MG63 (cell line): ENCODE measurements at places on chromosomes 7 and 10. TPM values are rescaled to one million over a fixed set of nuclear protein-coding genes. Genes with fewer than 3 reads are reported as not detected.
A peak's percentile ranks its signal among the peaks of the same experiment; 100 is the strongest.

Gene TWIST1
- total RNA-seq = 8.9 and 22.8 TPM in 2 replicates

Gene GPR85
- 1.3 and 1.8 TPM in 2 replicates for total RNA-seq

- DNase-seq = no peak
Measured at GRCh38 chr7:150665089-150665748, 20.3 kb upstream of the GIMAP2 start.

DNA sequence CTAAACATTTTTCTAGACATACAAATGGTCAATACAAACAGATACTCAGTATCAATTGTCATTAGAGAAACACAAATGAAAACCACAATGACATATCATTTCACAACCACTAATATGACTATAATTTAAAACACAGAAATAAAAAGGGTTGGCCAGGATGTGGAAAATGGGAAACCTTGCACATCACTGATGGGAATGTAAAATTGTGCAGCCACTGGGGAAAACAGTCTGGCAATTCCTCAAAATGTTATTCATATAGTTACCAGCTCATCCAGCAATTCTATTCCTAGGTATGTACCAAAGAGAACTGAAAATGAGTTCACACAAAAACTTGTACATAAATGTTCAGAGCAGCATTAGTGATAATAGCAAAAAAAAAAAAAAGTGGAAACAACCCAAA is 106.1 kb upstream of the LRRTM3 start:
- DNase-seq = no peak

GRCh38 chr7:2082139-2082998 is 150.4 kb downstream of the MAD1L1 start:
- DNase-seq = peak; percentile 79

Gene COA1
- 37.0 and 58.9 TPM in 2 replicates for total RNA-seq

Gene TMEM176A
- total RNA-seq = not detected in 2 replicates

DNA sequence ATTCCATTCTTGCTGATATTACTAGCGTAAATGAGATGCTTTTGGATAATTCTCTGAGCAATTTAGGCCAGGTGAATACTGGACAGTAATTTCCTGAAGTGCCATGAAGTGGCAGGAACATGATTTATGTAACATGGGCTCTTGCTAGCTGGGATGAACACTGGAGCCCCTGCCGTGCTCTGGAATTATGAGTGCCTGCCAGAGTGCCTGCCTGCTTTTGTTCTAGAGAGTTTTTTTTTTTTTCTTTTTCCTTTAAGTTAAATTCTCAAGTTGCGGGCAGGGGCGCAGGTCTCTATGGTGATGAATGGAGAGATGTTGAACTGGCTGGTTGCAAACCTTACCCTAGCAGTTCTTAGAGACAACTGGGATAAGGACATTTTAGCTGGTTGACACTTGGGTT is 165.9 kb downstream of the AUTS2 start:
- no peak for DNase-seq

DNA sequence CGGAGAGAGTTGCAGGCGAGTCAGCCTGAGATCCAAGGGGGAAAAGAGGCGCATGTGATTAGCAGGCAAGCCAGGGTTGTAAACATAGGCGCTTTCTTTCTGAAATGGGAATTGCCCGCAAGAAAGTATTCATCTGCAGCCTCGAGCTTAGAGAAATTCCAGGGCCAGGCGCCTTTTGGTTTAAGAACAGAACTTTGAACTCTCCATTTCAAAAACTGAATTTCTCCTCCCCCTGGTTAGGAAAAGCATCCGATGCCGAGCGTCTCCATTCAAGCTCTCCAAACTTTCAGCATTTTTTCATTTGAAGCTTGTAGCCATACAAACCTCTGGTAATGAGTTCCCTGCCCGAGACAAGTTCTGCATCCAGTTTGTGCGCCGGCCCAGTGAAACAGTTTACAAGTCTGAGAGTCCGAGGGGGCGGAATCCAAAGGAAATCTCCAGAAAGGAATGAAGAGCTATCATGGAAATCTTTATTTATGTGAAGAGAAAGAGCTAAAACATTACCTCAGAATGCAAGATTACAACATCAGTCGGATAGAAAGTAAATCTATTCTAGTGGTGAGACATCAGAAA is 69.9 kb downstream of the FAM204A start:
- DNase-seq = peak; percentile 10

- DNase-seq = no peak
Measured at GRCh38 chr7:20170633-20171032, 46.6 kb downstream of the MACC1 start.

Gene CTNNA3
- total RNA-seq = 1.1 TPM in 1 of 2 replicates, not detected in the other

Gene TAS2R5
- not detected in 2 replicates for total RNA-seq

GRCh38 chr7:11394438-11394837 is 420.8 kb downstream of the PHF14 start:
- no peak for DNase-seq

DNA sequence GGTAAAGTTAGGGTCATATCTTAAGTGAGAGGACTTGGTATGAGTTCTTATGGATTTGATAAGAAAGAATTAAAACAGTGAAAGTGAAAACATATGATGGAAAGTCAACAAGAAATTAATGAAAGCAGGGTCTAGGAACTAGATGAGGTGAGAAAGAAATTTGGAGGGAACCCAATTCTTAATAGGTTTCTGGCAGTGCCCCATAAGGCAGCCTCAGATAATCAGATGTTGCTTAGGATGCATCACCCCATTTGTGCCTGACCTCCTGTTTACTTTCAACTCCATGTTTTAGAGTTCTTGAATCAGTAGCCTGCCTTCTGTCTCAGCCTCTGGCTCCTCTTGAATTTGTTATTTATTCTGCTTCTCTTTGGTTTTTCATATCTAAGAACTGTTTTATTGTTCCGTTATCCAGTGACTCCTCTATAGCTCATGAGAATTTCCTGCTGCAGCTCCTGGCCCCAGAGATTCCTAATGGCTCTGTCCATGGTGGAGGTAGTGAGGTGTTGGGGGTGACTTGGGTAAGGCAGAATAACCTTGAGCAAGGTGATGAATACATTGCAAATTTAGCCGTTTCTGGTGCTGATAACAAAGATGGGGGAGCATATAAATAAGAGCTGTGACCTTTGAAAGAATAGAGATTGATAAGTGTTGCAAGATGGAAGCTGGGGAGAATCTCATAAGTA is 17.6 kb downstream of the ITGB8 start:
- no peak for DNase-seq

Gene FKBP6
- not detected in 2 replicates for total RNA-seq

Gene TSPAN13
- 1.2 and 5.0 TPM in 2 replicates for total RNA-seq

- DNase-seq = no peak
Measured at GRCh38 chr10:110647136-110647430, 2.9 kb downstream of the RBM20 start.

DNA sequence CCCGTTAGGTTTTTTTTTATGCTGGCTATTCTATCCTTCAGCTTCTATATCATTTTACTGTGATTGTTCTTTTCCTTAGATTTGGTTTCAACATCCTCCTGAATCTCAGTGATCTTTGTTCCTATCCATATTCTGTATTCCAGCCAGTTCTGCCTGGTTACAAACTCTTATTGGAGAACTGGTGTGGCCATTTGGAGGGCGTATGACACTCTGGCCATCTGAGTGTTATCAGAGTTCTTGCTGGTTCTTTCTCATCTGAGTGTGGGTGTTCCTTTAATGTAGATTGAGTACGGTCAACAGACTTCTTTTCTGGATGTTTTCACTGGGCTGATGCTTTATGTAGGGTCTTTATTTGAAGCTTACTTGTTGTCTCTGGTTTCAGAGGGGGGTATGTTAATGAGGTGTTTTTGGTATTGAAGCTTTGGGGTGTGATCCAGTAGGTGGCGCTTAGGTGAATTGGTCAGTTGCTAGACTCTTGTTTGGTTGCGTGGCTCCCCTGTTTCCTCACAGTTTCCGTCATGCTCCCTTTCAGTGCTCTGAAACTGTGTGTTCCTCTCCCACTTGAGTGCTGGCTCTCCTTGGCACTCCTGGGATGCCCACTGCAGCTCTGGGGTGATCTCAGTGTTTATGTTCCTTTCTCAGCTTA is 80.7 kb downstream of the FANK1 start:
- DNase-seq = no peak

- DNase-seq = peak; percentile 2
Measured at GRCh38 chr10:49613165-49613881, 514 bp upstream of the CHAT start.

DNA sequence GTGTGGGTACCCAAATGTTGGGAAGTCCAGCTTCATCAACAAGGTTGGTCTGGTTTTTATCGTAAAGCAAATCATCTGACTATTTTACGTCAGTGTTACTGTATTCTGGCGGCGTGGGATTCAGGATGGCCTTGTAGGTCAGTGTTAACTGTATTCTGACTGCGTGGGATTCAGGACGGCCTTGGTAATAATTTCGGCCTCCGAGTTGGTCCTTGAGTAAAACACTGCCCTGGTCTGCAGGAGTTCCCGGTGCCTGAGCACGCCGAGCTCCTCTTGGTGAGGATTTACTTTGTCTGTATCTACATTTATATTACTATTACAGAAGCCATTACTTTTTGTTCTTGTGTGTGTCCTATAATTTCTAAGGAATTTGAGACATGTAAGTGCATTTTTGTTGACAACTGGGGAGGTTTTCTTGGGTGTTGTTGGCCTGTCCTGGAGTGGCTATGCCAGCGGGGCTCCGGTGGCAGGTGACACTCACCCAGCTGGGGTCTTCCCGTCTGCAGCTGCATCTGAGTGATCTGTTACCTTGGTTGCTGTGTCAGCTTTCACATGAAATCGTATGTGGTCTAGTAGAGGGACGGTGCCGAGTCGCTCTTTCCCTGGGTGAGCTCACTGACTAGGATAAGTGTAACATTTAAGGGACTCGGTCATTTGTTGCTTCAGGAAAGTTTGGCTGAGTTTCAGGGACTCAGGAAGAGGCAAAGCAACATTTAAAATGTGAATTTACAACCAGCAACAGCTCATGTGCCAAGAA is 9.2 kb downstream of the GTPBP4 start:
- DNase-seq = no peak

DNA sequence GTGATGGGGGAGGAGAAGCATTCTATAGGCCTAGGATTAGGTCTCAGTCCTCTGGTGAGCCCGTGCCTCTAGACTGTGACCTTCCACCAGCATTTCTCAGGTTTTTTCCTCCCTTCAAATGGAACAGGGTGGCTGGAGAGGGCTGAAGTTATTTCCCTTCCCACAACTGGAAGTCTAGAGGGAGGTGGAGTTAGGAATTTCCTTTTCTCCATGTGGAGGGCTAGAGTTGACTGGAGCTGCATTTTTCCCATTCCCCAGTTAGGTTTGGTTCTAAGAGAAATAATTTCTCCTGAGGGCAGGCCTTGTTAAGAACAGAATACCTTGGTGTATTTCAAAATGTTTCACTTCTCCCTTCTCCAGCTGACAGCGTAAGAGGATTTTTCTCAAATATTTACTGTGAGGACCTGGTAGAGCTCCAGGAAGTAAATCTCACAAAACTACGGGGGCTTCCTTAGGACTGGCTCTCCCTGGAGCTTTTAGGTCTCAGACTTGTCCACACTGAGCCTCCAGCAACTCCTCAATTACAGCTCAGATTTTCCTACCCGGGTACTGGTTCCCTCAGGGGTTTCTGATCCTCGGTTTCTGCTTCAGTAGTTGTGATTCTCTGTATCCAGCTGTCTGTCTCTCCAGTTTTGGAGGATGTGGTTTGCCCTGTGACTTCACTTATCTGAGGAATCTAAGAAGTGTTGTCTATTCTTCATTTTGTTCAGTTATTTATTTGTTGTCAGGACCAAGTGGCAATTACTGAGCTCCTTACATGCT is 6.0 kb upstream of the REEP3 start:
- no peak for DNase-seq

Gene NUTM2E
- total RNA-seq = not detected in 2 replicates

GRCh38 chr7:158650821-158651225 is 53.8 kb downstream of the NCAPG2 start:
- DNase-seq = peak; percentile 78

Gene AMPH
- total RNA-seq = 1.6 and 2.0 TPM in 2 replicates

- peak; percentile 81 for DNase-seq
Measured at GRCh38 chr10:110353244-110354119, 48.8 kb upstream of the SMNDC1 start.

Gene ABCC2
- 0.72 and 1.7 TPM in 2 replicates for total RNA-seq

GRCh38 chr7:137611606-137612005 is 235.2 kb downstream of the DGKI start:
- DNase-seq = no peak

Gene MMP21
- total RNA-seq = not detected in 2 replicates

DNA sequence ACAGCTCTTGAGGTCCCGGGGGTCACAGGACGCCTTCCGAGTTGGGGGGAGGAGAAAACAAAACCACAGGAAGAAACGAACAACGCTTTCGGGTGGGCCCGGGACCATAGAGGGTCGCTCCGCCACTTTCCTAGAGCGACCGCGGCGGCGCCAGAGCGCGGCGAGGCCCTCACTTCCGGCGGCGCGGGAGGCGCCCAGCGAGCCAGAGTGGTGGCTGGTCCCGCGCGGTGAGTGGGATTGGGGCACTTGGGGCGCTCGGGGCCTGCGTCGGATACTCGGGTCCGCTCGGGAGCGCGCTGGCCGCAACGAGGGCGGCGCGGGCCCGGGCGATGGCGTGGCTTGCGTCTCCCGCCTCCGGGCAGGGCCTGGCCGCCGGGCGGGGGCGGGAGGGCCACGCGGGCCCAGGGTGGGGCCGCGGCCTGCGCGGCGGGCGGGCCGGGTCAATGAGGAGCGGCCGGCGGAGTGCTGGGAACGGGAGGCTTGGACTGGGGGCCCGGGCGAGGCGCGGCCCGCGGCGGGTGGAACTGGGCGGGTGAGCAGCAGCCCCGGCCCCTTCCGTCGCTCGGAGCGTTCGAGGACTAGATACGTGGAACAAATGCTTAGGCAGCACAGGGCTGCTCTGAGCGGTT is at the start of gene ZNF22:
ZNF22 (plus strand) TSS at position 172 of the 629 bp plus-strand sequence. CDS start 2,446 bp downstream, outside the sequence.
- peak; percentile 74 for DNase-seq

GRCh38 chr7:24549991-24550390 is 23.3 kb upstream of the PALS2 start:
- no peak for DNase-seq

GRCh38 chr10:70535001-70535400 is 56.4 kb downstream of the PALD1 start:
- DNase-seq = no peak

Gene CALHM1
- total RNA-seq = not detected in 2 replicates

Gene STEAP4
- not detected in 2 replicates for total RNA-seq
